ENCODE measurements at places on chromosomes 3 and 15.
A peak's percentile ranks its signal among the peaks of the same experiment; 100 is the strongest.

DNA sequence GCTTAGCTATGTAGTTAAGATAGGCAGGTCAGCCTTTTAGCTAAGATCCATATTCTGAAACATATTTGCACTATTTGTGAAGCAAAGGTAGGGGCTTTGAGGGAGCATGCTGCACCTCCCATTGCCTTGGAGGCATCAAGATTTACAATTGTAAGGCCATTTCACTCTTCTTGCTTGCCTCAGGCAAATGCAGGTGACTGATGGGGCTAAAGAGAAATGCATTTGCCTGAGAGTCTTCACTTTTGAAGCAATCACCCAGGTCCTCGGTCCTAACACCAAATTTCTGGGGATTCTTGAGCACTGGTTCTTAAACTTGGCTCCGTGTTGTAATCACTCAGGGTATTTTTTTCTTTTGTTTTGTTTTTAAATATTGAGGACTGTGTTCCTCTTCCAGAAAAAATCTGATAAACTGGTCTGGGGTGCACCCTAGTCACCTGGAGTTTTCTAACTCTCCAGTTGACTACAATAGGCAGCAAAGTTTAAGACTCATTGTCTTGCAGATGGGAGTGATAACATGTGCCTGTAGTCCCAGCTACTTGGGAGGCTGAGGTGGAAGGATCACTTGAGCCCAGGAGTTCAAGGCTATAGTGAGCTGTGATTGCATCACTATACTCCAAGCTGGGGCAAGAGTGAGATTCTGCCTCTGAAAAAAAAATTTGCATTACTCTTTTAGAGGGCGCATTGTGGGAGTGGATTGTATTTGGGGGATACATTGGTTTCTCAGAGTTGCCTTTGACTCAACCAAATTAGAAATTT, 68.1 kb downstream of the EOMES start:
- no peak for ATAC-seq

DNA sequence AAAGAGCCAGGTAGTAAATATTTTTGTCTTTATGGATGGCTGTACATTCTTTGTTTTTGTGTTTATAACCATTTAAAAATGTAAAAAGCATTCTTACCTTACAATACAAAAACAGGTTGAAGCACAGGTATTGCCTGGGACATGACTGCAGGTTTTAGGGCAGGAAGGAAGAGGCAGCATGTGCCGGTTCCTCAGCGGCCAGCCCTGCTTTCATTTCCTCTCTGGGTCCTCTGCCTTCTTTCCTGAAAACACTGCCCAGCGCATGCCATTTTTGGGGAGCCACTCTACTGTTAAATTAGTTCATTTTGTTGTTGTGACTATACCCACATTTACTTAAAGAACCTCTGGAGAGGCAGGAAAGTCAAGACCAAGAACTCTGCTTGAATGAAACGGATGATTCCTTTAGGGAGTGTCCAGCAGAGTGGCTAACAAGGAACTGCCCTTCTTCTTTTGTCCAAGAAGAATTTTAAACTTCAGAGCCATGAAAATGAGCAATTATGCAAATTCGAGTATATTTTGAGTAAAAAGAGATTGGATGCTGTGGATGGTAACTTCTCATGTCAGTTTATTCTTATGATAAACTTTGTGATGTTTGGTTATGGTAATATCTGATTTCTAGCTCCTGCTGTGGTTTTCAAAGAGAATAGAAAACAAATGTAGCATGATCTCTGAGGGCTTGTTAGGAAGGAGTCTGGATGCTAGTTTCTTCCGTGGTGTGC, 52.7 kb downstream of the SACM1L start:
- no peak for ATAC-seq

GRCh38 chr3:189721873-189722665, 90.9 kb downstream of the TP63 start:
- ATAC-seq = no peak

DNA sequence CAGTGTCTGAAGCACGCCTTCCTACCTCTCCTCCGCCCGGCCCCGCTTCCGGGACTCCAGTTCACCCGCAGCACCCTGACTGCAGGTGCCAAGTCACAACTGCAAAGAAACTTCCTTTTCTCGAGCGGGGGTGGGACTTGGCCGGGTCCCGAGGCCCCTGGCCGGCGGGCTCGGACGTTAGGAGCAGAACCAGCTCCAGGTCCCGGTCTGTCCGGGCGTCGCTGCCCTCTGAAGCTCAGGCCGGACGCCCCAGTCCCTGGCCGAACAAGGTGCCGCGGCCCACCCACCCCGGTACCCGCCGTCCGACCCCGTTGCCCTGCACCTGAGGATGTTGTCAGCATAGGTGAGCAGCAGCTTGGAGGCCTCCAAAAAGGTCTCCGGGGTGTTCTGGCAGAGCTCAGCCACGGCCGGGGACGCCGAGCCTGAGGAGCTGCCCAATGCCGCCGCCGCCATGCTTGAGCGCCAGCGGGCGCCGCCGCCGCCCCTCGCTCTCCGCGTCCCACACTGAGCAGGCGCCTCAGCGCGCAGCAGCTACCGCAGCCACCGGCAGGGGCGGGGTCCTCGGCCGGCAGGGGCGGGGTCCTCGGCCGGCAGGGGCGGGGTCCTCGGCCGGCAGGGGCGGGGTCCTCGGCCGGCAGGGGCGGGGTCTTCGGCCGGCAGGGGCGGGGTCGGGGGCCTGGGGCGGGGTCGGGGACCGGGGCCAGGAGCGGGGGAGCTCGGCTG, at the start of gene NGLY1:
Gene NGLY1 (minus strand): TSS at position 506 of the 723 bp plus-strand sequence. CDS start 53 bp downstream, at position 453.
- ATAC-seq = peak; percentile 98

- ATAC-seq = peak; percentile 78
These were observed 347.7 kb downstream of the ZBBX start for GRCh38 chr3:167032267-167032876.

DNA sequence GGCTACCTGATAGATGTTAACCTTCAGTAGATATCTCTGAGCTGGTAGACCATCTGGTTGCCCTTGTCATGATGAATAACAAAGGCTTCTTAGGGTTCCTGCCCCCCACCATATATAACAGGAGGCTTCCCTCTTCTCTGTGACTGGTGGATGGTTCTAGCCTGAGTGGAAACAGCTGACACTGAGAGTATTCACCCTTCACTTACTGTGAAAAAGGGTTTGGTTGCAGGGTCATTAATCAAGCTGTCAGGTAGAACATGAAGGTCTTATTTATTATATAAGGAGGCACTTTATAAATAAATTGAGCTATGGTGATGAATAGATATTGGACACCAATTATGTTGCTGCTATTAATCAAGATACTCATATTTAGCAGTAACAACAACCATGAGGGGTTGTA, 58.6 kb downstream of the CACNA2D3 start:
- no peak for ATAC-seq

- no peak for ATAC-seq
These were observed 25.2 kb downstream of the EXD1 start for GRCh38 chr15:41205315-41205714.

- peak; percentile 81 for ATAC-seq
These were observed 172.3 kb upstream of the TSC22D2 start for GRCh38 chr3:150235799-150236198.

DNA sequence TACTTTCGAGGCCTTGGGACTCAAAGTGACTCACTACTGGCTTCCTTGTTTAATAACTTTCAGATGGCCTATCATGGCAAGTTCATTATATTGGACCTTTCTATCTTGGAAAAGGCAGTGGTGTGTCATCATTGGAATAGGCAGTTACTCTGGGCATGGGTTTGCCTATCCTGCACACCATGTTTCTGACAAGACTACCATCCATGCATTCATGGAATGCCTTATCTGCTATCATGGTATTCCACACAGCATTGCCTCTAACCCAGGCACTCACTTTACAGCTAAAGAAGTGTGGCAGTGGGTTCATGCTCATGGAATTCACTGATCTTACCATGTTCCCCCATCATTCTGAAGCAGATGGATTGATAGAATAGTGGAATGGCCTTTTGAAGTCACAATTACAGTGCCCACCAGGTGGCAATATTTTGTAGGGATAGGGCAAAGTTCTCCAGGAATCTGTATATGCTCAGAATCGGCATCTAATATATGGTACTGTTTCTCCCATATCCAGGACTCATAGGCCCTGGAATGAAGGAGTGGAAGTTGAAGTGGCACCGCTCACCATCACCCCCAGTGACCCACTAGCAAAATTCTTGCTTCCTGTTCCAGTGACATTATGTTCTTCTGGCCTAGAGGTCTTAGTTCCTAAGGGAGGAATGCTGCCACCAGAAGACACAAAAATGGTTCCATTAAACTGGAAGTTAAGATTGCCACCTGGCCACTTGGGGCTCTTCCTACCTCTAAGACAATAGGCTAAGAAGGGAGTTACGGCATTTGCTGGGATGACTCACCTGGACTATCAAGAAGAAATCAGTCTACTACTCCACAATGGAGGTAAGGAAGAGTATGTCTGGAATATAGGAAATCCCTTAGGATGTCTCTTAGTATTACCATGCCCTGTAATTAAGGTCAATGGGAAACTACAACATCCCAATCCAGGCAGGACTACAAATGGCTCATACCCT, 1161.4 kb downstream of the SI start:
- no peak for ATAC-seq

DNA sequence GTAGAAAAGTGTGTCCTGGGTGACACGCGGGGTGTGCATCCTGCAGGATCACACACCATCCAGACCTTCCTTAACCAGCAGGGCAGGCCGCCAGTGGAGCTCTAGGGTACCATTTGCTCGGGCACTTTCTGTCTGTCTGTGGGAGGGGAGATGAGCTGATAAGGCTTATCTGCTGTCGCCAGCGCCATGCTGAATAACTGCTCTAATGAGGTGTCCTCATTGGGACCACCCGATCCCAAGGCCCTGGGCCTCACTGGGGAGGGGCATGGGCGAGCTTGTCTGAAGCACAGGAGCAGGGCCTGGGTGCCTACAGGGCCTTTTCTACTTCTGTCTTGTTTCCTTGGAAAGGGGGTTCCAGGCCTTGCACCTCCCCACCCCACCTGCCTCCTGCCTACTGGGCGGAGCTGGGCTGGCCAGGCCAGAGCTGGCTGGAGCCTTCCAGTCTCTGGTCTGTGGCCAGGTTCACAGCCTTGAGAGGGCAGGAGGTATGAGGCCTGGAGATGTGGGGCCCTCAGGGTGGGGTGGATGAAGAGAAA, 2.5 kb upstream of the GATA2 start:
- no peak for ATAC-seq

DNA sequence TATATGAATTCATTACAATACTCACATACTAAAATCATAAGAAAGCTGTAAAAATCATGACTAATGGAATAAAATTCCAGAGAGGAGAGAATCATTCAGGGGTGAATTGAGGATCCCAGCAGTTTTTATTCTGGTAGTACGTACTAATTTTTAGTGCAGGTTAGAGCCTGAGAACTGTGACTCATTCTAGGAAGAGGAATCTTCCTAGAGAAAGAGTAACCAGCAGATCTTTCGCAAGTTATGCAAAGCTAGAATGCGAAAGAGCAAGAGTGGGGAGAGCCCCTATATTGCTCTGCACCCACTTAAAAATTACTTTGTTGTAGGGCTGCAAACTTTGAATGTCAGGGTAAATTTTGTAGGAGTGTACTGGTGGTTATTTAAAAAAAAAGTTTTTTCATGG, 303.6 kb upstream of the ARPP21 start:
- no peak for ATAC-seq

GRCh38 chr3:4343258-4343657, 40.1 kb downstream of the SETMAR start:
- ATAC-seq = peak; percentile 96

- peak; percentile 64 for ATAC-seq
These were observed 5.5 kb downstream of the BMF start for GRCh38 chr15:40102897-40103858.

- no peak for ATAC-seq
These were observed 14.9 kb downstream of the SATB1 start for GRCh38 chr3:18410205-18410604.

GRCh38 chr3:162269636-162270458, 773.2 kb downstream of the OTOL1 start:
- no peak for ATAC-seq

GRCh38 chr3:105369500-105370371, 3.0 kb downstream of the ALCAM start:
- peak; percentile 9 for ATAC-seq

DNA sequence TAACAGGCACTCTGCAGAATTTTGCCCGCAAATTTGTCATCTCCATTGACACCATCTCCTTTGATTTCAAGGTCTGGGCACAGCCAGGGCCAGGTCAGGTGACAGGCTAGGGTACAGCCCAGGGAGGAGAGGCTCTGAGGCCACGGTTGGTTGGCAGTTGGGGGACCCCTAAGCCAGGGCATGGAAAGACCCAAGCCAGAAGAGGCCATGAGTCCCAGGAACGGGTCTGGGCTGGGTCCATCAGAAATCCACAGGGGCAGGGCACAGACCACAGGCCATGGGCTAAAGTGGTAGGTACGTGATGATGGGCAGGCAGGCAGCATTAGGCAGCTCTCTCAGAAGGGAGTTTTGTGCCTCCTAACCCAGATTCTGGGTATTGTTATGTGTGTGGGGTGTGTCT, 45.8 kb downstream of the SEMA3G start:
- no peak for ATAC-seq

DNA sequence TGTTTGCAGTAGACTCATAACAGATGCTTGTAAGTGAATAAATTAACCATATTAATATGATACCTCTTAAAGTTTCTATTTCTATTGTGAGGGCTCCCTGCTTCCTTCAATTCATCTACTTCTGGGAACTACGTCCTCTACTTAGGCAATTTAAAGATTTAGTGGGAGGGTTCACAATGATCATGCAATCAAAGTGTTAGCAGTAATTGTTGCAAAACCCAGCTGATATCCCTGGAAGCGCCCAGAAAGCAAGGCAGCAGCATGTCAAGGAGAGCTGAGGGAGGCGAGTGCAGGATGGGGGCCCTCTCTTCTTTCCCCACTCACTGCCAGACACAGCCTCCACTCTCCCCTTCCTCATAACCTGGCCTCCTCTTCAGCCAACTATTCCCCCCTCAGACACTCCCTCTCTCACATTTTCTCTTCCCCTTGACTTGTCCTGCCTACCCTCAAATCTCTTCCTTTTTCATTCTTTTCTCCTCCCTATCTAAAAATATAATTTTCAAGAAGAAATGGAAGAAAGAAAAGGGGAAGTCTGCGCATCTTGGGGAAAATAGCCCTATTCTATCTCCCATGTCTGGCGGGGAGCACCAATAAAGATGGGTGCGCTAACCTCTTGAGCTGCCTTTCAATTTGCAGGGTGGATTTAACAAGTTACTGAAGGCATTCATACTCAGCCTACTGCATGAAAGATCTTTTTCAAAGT, 6.6 kb downstream of the TMEM212 start:
- ATAC-seq = no peak

GRCh38 chr3:141959589-141960554, 83.4 kb downstream of the ATP1B3 start:
- ATAC-seq = peak; percentile 71

DNA sequence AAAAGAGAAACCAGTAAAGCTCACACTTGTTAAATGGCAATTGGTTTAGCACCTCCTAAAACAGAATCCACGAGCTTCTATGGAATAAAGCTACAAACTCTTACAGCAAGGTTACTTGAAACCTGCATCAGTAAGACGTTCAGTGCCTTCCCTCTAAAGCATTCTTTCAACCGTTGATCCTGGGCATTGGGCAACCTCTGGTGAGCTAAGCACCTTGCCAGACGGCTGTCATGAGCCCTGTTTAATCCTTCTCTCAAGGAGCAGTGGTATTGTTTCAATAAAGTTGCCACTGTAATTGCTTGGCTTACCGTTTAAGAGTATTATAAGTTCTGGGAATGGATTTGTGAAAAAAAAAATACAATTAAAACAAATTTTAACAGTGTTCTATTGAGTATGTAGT, 75.0 kb downstream of the COL8A1 start:
- no peak for ATAC-seq

- no peak for ATAC-seq
These were observed 14.3 kb downstream of the IGDCC4 start for GRCh38 chr15:65408324-65409035.
